ENCODE measurements at places on chromosomes 16 and 17. TPM values are rescaled to one million over a fixed set of nuclear protein-coding genes. Genes with fewer than 3 reads are reported as not detected.
A peak's percentile ranks its signal among the peaks of the same experiment; 100 is the strongest.

DNA sequence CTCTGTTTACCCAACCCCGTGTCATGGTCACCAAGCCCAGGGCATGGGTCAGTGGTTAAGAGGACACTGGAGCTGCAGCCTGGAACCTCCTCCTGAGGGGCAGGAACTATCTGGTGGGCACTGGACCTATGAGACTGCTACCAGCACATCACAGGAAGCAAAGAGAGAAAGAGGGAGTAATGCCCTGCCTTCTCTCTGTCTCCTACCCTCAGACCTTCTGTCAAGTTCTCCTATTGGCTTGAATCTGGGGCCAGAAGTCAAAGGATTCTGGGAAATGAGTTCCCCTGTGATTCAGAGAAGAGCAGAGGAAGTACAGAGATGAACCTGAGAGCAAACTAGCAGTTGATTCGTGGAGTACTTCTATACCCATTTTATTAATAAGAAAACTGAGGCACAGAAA lies 123.0 kb upstream of the GNAO1 start:
- no peak for DNase-seq

- no peak for DNase-seq
Observed at GRCh38 chr17:14203388-14203787, 33.3 kb downstream of the CDRT15 start.

GRCh38 chr17:51029568-51030463 lies 90.9 kb downstream of the SPAG9 start:
- DNase-seq, result no peak

PPP1R1B gene
- total RNA-seq, result 31.1 TPM

DNA sequence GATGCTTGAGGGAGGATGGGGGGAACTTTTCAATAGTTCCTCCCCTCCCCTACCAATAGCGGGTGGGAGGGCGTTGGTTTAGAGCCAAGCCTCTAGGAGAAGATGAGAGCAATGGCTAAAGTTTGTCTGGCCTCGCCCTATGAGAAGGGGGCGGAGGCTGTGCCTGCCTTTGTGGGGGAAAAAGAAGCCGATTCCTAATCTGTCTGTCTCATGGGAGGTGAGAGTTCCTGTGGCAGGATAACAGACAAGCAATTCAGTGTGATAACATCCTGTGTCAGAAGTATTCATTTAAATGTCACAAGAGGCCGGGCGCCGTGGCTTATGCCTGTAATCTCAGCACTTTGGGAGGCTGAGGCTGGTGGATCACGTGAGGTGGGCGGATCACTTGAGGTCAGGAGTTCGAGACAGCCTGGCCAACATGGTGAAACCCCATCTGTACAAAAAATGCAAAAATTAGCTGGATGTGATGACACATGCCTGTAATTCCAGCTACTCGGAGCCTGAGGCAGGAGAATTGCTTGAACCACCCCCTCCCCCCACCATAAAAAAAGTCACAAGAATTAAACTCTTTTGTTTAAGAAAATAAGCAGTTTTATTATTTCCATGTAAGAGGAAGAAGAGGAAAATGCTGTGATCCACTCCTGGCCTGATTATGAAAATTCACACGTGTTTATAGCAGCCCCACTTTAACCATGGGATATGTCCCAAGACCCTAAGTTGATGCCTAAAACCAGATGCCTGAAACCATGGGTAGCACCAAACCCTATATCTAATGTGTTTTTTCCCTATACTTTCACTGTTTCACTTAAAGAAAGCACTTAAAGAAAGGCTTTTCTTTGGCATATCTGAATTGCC lies 1.7 kb downstream of the SLFN5 start:
- DNase-seq, result peak; percentile 25

DNA sequence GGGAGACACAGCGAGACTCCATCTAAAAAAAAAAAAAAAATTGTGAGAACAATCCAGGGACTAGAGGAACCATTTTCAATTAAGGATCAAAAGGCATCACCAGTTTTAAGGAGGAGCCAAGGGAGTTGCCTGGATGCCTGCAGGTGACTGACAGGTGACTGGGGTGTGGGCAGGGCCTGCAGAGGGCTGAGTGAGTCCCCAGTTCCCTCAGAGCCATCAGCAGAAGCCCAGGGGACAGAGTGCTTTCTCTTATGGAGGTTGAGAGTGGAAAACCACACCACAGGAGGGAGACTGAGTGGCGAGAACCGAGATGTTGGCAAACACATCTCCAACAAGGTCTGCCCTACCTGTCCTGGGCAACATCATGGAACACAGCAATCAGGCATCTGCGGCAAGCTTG lies 27.1 kb upstream of the CREBBP start:
- no peak for DNase-seq

MPV17L gene
- 11.8 TPM for total RNA-seq

DNA sequence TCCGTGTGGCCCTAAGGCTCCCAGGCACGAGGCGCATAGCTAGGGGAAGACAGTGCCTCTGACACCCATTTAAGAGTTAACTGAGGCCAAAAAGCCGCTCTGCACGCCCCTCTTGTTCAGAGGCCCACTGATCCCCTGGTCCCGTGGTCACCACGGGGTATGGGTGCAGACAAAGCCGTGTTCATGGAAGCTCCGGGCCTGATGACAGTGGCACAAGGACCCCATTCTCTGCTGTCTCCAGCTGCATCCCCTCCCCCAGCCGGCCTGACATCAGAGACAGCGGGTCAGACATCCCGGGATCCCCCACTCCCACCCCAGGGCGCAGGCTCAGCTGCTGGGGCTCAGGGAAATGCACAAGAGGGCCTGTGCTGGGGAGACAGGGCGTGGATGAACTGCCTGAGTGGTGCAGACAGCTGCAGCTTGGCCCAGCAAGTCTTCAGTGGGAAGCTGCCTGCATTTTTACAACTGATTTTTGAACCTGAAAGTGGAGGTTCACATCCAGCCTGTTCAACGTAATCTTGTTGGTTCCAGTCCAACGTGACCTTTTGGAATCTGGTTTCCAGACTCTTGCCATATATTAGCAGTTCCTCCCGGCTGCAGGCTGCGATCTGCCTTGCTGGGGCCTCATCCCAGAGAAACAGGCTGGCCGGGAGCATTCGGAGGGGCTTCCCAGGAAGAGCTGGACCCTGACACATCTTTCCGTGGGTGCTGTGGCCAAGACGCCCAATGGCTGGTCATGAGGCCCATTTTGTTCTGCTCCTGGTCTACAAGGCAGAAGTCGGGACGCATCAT lies 9.7 kb upstream of the BAHCC1 start:
- peak; percentile 82 for DNase-seq

PRSS53 gene
- 2.6 TPM for total RNA-seq

GRCh38 chr17:68533887-68534694 lies 21.9 kb downstream of the PRKAR1A start:
- no peak for DNase-seq

GRCh38 chr16:71754652-71755051 lies 30.2 kb upstream of the PHLPP2 start:
- no peak for DNase-seq

GRCh38 chr17:74960570-74961342 lies 11.8 kb downstream of the HID1 start:
- no peak for DNase-seq

- no peak for DNase-seq
Observed at GRCh38 chr16:14219983-14220382, 148.9 kb downstream of the MRTFB start.

- no peak for DNase-seq
Observed at GRCh38 chr16:17228048-17228707, 242.6 kb downstream of the XYLT1 start.

GRCh38 chr17:67712375-67712774 lies 5.4 kb upstream of the NOL11 start:
- DNase-seq, result no peak

DNA sequence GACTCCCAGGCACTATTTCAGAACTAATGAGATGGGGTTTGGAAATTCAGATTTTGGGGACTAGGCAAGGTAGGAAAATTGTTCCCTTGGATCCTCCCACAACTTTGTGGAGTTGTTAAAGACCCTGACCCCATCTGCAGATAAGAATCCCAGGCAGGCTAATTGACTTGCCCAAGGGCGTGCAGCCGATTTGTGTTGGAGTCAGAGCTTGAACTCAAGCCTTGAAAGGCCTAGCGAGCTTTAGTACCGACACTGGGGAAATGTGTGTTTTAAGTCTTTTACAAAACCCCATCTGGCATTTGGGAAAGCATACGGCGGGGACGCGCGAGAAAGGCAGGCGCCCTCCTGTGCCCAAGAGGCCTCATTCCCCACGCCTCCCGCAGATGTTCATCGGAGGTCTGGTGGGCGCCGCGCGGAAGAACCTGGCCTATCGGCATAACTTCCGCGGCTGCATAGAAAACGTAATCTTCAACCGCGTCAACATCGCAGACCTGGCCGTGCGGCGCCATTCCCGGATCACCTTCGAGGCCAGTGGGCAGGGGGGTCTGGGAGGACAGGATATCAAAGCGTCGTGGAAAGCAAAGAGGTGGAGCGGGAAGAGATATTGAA lies 4.3 kb downstream of the CNTNAP1 start:
- DNase-seq, result no peak

GRCh38 chr16:8377864-8378263 lies 212.4 kb downstream of the TMEM114 start:
- no peak for DNase-seq

GRCh38 chr17:36464765-36465088 lies 21.8 kb upstream of the ZNHIT3 start:
- no peak for DNase-seq

PRSS22 gene
- total RNA-seq, result 30.8 TPM

- peak; percentile 71 for DNase-seq
Observed at GRCh38 chr17:146983-147761, 9.8 kb downstream of the SCGB1C2 start.

BCAR1 gene
- 123 TPM for total RNA-seq

- peak; percentile 5 for DNase-seq
Observed at GRCh38 chr17:63916566-63917185, 2.0 kb downstream of the GH1 start.

ANKRD40CL gene
- not detected for total RNA-seq
